ENCODE measurements at places on chromosomes 6 and 20.

- no peak for DNase-seq
Observed at GRCh38 chr6:80728830-80729229, 622.4 kb downstream of the BCKDHB start.

DNA sequence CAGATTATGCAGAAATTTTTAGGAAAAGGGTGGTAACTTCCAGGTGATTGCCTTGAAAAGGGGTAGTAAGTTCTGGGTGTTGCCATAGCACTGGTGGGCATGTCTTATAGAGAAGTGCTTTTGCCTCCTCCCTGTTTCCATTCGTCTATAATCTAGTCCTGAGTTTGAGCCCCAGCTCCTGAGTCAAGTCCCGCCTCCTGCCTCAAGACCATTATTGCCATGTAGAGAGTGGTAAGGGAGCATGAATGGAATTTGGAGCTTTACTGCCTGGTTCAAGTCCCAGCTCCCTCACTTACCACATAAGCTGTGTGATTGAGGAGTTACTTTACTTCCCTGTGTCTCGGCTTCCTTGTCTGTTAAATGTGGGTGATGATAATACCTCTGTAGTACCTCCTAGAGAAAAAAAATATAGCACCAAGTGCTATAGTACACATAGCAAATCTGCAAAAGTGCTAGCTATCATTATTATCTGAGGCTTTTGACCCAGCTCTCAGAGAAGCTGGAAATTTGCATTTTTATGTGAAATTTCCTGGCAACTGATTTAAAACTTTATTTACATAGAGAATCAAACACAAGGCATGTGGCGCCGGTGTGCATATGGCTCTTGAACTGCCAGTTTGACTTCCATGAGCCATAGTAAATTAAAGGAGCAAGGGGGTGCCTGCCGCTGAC is 36.0 kb downstream of the TGM6 start:
- no peak for DNase-seq

DNA sequence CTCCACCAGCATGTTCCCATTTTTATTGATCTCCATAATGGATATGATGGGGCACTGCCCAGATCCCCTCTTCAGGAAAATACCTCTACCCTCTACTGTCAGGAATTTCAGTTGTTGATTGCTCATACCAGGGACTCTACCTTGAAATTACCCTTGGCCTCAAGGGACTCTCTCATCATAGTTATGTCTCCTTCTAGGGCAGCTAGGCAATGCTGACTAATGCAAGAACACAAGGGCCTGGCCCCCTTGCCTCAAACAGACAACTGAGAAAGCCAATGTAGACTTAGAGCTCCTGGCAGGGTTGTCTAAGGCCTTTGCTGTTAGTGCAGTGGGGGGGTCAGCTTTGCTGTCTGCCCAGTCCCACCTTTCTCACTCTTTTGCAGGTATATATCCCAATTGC is 493.1 kb downstream of the BTBD3 start:
- no peak for DNase-seq

GRCh38 chr20:57435498-57436222 is 44.5 kb downstream of the RBM38 start:
- no peak for DNase-seq

- no peak for DNase-seq
Observed at GRCh38 chr20:20549704-20550103, 162.7 kb downstream of the RALGAPA2 start.

DNA sequence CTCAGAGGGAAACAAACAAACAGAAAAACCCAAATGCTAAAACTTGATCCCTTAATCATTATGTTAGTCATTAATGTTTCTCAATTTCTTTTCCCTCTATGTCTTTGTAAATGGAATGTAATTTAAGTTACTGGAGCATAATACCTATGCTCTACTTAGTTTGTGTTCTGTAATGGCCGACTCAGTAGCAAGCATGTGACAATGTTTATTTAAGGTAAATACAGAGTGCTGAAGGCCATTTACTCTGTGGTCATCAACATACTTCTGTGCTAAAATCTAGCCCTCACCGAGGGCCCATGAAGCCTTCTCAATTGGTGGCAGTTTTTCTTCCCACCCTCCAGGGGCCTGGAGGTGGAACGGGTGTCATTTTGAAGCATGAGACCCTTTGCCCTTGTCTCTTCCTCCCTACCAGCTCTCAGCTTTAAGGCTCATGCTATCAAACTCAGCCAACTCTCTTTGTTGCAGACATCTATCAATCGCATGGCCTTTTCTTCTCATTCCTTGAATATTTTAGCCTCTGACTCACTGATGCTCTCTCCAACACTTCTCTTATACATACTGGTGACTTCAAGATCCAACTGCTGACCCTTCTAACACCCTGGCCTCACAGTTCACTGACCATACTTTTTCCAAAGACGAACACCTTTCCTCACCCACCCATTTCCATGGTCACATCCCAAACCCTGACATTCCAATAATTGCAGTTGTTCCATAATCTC is 48.2 kb downstream of the STX7 start:
- no peak for DNase-seq

DNA sequence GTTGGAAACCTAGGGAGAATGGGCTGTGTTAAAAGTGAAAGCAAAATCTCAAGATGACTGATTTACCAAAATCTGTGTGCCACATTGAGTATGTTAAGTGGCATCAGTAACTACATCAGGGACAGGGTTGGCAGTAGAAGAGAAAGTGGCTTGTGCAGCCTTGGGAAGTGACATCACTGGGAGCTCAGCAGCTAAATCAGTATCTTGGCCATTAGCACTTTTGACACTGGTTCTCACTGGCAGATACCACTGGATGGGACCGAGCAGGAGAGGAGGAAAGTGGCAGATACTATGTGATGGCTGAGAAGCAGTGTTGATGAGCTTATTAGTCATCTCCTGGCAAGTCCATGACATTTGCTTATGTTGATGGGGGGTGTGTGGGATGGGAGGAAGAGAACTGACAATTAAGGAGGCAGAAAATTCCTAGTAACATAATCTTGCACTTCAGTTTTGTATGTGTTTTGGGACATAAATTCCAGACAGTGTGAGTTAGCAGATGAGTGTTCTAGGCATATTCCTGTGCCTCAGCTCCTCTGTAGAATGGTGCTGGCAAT is 322.2 kb downstream of the SOX4 start:
- DNase-seq, result no peak

- DNase-seq, result no peak
Observed at GRCh38 chr6:56580271-56580670, 62.4 kb downstream of the DST start.

GRCh38 chr6:2848851-2849250 is 7.2 kb upstream of the SERPINB1 start:
- DNase-seq, result peak; percentile 49

- DNase-seq, result peak; percentile 9
Observed at GRCh38 chr20:25984933-25985332, 288.3 kb upstream of the ZNF337 start.

DNA sequence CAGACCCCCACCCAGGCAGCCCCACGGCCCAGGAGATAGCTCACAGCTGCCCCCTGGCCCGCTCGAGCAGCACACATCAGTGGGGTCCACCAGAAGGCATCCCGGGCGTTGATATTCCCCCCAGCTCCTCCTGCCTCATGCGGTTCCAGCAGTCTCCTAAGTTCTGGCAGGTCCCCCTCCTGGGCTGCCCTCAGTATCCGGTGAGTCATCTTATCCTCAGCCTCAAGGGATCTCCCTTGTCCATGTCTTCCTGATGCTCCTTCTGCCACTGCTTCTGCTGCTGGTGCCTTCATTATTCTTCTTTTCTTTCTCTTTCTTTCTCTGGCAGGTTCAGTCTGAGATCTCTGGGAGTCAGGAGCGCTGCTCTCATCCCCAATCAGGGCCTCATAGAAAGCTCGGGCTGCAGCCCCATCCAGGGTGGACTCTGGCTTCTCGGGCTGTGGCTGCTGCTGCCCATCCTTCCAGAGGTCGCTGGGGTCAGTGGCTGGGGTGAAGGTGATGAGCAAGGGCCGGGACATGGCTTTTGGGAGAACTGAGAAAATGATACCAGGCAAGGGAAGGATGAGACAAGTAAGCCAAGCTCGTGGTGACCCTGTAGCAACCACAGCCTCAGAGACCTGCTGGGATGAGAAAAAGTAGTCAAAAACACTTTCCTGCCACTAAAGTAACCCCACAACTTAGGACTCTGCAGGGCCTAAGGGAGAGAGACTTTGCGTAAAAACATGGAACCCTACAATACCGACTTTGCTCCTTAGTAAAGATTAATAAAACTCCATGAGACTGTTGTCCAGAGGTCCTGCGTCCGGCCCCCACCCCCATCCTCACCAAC is 622 bp downstream of the GPANK1 start:
- DNase-seq, result no peak

GRCh38 chr6:21348504-21349195 is 244.9 kb upstream of the SOX4 start:
- DNase-seq, result no peak

GRCh38 chr20:17735206-17735804 is 35.5 kb downstream of the BANF2 start:
- no peak for DNase-seq

DNA sequence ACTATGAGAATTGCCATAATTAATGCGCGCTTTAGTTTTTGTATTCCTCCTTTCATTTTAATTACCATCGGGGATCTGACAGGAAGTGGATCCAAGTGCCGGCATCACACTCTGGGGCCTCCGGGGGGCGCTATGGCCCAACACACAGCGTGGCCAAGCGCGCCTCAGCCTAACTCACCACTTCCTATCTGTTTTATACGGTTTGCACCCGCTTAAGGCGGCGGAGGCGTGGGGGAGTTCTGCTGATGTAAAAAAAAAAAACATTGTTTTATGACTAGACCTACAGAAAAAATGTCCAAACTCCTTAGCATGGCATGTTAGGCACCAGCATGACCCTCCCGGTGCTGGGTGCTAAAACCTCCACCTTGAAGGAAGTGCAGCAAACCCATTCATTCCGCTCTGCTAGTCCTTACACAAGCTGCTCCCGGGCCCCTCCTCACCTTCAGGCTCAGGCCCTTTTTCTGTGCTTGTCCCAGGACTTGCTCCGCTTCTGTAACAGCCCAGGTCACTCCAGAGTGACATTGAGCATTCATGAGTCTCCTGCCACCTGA is 4.5 kb upstream of the EBF4 start:
- DNase-seq, result peak; percentile 36

DNA sequence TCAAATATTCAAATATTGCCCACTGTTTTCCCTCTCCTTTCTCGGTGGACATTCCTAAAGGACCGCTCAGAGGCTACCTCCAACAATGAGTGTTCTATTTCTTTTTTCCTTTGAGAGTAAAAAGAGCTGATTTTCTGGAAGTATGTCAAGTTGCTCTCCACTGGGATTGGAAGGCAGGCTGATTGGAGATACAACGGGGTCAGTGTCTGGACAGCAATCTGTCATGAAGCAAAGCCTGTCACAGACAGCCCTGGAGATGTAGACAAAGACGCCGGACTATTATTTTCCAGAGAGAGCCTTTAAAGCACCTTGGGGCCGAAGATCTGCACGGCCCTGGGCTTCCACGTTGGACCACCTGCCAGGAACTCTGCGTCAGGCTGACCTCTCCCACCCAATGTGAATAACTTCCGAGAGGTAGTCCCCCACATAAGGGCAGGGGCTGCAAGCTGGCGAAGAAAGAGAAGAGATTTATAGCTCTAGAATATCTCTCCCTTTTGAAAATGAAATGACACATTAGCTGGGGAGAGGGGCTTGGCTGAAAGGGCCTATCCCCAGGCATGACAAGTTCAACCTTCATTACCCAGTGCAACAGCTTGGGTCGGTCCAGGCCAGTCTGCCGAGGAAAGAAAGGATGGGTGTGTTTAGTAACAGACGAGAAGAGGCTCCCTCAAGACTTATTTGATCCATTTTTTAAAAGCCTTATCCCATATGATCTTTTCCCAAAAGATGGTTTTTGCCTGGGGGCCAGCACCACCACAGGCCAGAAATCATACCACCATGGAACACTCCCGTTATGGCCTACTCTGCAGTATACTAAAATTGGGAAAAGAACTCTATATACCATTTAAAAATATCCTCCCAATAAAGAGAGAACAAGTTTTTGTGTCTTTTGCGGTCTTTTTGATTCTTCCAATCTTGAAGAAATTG is 131.1 kb downstream of the OLIG3 start:
- no peak for DNase-seq

DNA sequence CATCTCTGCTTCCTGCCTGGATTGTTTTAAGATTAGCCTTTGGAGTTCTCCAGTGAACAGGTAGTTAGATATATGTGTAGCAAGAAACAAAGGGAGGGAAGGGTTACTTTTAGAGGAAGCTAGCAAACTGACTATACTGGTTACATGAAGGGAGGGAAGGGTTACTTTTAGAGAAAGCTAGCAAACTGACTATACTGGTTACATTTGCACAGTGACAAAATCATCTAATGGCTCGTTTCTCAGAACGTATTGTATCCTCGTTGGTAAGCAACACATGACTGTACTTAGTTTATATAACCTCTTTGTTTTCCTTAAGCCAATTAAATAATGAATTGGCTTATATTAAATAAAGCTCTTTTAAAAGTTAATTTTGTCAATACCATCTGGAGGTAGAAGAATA is 540.9 kb downstream of the EPM2A start:
- DNase-seq, result no peak

DNA sequence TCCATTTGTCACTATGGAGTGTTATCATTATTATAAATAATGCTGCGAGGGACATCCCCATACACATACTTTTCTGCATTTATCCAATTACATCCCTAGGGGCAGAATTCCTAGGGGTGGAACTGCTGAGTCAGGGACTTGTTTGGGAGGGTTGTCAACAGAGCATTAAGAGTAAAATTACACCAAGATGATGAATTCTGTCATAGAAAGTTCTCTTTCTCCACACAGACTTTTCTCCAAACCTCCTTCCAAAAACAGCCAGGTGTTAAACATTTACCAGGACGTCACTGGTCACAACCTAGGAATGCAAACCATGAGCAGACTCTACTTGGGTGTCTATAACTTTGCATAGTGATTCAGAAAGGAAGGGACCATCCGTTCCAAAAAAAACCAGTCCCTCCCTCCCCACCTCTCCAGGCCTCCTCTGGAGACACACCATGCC is 95.5 kb downstream of the PRND start:
- DNase-seq, result no peak

GRCh38 chr6:126657561-126658175 is 317.8 kb downstream of the CENPW start:
- DNase-seq, result no peak

DNA sequence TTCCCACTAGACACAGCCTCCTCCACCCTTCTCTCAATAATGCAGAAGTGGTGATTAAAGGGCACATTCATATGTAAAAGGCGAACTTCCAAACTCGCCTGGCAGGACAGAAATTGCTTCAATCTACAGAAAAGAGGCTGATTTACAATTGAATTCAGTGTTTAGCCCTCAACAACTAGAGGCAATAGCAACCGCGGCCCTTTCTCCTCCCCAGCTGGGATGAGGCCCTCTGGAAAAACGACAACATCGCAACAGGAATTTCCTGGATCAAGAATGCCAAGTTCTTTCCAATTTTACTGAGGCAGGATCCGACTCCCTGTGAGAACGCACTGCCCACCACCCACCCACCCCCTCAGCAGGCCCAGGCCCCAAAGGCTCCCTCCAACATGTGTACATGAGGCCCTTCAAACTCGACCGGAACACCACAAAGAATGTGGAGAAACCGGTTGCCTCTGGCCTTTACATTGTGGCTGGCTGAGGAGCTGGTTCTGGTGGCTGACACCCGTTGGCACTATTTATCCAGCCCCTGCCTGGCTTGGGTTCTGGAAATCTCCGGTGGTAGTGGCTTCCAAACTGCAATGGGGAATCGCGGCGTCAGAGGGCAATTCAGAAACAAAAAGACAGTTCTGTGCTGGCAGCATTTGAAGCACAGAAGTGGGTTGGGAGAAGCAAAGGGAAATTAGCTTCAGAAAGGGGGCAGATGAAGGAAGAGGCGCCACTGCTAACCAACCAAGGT is 36.8 kb downstream of the ZMYND8 start:
- DNase-seq, result no peak

- no peak for DNase-seq
Observed at GRCh38 chr6:85923013-85923430, 280.3 kb upstream of the SYNCRIP start.

- DNase-seq, result no peak
Observed at GRCh38 chr6:35356391-35356790, 14.0 kb downstream of the PPARD start.

Measured in activated CD8-positive, alpha-beta memory T cell treated with anti-CD3 and anti-CD28 coated beads for 1 hour (primary cell).